ENCODE measurements at places on chromosomes 13 and 19.
A peak's percentile ranks its signal among the peaks of the same experiment; 100 is the strongest.

- no peak for DNase-seq
Measured at GRCh38 chr13:48334534-48335127, 31.1 kb downstream of the RB1 start.

GRCh38 chr19:2145831-2146241, 5.5 kb downstream of the AP3D1 start:
- DNase-seq: no peak

- DNase-seq: no peak
Measured at GRCh38 chr19:55058781-55059610, 4.0 kb downstream of the RDH13 start.

- DNase-seq: peak; percentile 54
Measured at GRCh38 chr19:49331616-49332055, 3.6 kb upstream of the CD37 start.

DNA sequence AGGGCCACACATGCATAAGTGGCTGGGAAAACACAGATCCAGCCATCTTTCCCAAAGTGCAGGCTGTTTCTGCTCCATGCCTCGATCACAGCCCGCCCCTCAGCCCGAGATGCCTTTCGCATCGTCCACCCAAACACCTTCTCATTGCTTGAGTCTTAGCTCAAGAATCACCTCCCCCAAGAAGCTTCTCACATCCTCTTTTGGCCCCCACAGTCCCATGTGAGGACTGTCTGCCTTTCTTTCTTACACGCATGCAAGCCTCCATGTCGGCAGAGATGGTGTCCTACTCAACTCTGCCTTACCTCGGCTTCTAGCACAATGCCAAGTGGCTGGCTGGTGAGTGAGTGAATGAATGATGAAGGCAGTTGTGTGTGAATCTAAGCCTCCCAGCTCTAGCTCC, 18.1 kb upstream of the GSX1 start:
- no peak for DNase-seq

- DNase-seq: no peak
Measured at GRCh38 chr13:110426735-110427134, 119.7 kb downstream of the COL4A2 start.

Data from DND-41 (cell line).